ENCODE measurements at places on chromosomes 6 and 20.

GRCh38 chr6:15990179-15990578, 138.7 kb upstream of the MYLIP start:
- DNase-seq: no peak

GRCh38 chr20:6057691-6058090, 3.8 kb upstream of the LRRN4 start:
- DNase-seq: no peak

- no peak for DNase-seq
Measured at GRCh38 chr6:92050216-92050615, 1369.1 kb downstream of the EPHA7 start.

DNA sequence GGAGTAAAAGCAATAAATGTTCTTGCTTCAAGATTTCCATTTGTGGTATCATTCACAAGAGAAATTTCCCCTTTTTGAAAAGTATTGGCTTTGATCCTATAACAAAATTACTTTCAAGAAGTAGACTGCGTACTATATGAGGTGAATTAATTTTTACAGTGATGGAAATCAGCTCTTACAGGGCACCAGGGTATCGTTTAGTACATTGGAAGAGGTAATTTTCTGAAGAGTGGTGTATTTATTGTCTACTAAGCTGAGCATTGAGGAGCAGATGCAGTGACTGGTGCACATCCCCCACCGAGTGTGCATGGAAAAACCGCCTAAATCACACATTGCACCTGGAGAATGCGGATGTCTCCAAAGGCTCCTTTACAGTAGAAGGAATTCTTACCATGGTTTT, 209.5 kb downstream of the SAMD5 start:
- DNase-seq: no peak

- no peak for DNase-seq
Measured at GRCh38 chr20:24106801-24107445, 118.3 kb upstream of the GGTLC1 start.
